ENCODE measurements at places on chromosomes 1 and 21.

- no peak for DNase-seq
Observed at GRCh38 chr1:24720152-24720551, 25.1 kb upstream of the CLIC4 start.

- no peak for DNase-seq
Observed at GRCh38 chr1:54237586-54237985, 37.6 kb downstream of the MRPL37 start.

- DNase-seq: no peak
Observed at GRCh38 chr1:161999301-162000052, 24.2 kb downstream of the OLFML2B start.

DNA sequence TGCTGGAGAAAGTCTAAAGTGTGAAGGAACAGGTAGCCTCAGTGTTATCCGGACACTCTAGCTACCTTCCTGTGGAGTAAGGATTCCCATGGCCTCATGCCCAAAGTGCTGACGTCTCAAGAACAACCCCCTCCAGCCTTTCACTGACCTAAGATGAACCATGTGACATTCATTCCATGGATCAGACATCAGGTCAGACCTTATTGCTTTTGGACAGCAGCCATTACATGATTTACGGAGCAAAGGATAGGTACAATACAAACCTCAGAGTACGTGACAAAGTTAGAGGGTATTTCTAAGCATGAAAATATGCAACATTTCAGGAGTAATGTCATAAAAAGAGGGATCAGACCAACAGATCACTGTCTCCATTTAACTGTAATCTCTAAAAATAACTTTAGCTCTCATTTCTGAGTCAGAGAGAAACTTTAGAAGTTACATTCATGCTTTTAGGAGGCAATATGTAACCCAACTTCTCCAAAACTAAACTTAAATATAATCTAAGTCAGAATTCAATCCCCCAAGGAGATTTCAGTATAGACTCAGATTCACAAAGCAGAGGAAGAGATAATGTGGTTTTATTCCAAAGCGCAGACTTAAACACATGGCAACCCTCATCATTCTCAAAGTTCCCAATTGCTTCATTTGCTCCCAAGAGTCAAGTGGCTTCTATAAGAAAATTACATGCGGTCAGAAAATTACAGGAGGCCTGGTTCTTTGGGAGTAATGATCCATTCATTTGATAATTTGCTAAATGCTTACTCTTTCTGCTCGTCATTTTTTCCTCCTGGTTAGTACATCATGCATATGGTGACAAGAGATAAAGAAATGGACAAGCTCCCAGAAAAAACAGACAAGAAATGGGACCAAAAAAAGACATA is 280.4 kb downstream of the SETD4 start:
- no peak for DNase-seq

Measured in stimulated activated CD4-positive, alpha-beta T cell treated with anti-CD3 and anti-CD28 coated beads, Interleukin-2, amount 100 ng/mL, for 24 hours (primary cell).